ENCODE measurements at places on chromosomes 7 and 10.

GRCh38 chr10:124119946-124120345, 26.5 kb upstream of the CHST15 start:
- no peak for DNase-seq

- DNase-seq: no peak
Observed at GRCh38 chr10:47241256-47241655, 58.7 kb upstream of the GDF10 start.

GRCh38 chr10:89463846-89464537, 49.6 kb downstream of the IFIT5 start:
- DNase-seq: no peak

DNA sequence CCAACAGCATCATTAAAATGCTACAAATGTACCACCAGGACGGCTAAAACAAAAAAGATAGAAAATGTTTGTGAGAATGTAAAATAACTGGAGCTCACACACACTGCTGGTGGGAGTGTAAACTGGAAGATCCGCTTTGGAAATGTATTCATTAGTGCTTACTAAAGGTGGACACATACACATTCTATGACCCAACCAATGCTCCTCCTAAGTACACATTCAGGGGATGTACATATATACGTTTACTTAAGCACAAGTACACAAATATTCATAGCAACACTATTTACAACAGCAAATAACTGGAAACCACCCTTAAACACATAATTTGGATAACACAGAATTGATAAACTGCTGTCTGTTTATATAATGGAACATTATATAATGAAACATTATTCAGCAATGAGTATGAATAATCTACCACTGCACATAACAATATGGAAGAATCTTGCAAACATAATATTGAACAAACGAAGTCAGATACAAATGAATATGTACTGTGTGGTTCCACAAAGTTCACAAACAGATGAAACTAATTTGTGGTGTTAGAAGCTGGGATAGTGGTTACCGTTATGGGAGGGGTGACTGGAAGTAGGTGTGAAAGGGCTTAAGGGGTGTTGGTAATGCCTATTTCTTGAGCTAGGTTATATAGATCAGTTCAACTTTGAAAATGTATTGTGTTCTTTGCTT, 52.1 kb downstream of the STRA8 start:
- DNase-seq: no peak

GRCh38 chr10:13068071-13068470, 31.9 kb upstream of the OPTN start:
- DNase-seq: no peak

- DNase-seq: no peak
Observed at GRCh38 chr7:44473295-44473694, 17.2 kb downstream of the NUDCD3 start.
